ENCODE measurements at places on chromosomes 5 and 9.

DNA sequence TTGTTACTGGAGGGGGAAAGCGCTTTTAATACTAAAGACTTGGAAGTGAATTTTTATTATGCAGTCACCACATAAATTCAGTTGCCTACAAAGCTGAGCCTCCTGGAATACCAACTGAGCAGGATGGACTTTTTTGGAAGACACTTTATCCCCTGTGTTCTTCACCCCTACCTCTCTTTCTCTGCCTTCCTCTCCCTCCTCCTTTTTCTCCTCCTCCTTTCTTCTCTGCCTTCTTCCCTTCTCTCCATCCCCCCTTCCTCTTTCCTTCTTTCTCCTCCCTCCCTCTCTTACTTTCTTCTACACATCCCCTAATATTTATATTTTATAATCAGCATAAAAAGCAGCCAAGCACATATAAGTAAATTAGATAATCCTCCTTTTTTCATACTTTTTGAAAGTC lies 39.6 kb downstream of the MAP3K1 start:
- no peak for DNase-seq

GRCh38 chr9:135726138-135726853 lies 24.3 kb downstream of the KCNT1 start:
- no peak for DNase-seq

- peak; percentile 84 for DNase-seq
Measured at GRCh38 chr5:35938568-35939227, at the start of gene CAPSL. CAPSL (minus strand) TSS chr5:35938622; CDS start chr5:35921120, 17,502 bp downstream.

- no peak for DNase-seq
Measured at GRCh38 chr5:62199792-62200716, 106.0 kb upstream of the KIF2A start.

GRCh38 chr9:35501946-35502345 lies 12.0 kb downstream of the RUSC2 start:
- no peak for DNase-seq

- no peak for DNase-seq
Measured at GRCh38 chr9:95450171-95451064, 66.4 kb downstream of the PTCH1 start.

- DNase-seq = no peak
Measured at GRCh38 chr5:125551246-125551645, 804.8 kb upstream of the ZNF608 start.

DNA sequence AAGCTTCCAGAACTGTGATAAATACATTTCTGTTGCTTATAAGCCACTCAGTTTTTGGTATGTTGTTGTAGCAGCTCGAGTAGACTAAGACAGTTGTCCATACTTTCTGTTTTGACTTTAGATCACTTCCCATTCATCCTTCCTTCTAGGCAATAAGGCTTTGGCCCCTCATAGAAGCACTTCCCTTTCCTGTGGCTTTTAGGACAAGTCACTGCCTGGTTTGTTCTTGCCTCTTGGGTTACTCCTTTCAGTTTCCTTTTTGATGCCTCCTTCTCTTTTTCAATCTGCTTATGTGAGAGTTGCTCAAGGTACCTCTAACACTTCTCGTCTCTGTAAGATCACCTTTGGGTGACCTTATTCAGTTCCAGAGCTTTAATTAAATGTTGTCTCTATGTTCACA lies 72.4 kb upstream of the NTRK2 start:
- DNase-seq = no peak

DNA sequence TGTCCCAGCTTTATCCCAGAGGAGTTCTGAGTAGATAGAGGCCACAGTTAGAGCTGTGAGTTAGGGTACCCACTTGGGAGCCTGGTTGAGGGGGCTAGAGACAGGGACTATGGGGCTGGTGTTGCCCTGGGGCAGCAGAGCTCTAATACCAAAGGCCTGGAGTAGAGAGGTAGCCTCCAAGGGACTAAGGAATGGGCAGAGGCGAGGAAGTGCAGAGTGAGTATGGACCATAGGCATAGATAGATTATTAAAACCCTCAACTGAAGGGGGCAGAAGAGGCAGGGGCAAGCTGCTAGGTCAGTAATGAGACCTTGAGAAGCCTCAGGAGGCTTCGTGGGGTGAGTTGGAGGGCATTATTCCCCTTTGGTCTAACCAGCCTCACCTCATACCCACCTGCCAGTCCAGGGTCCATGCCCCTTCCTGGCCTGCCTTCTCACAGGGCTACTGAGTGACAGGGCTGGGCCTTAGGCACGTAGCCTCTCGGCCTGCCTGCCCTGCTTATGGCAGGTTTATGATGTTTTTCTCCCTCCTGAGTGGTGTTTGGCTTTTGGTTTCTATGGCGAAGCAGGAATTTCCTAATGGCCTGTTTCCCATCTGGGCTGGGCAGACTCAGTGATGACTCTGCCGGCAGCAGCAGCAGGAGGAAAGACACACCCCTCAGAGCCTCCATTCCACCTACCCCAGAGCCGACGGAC lies 8.0 kb downstream of the PDLIM4 start:
- DNase-seq = peak; percentile 83

DNA sequence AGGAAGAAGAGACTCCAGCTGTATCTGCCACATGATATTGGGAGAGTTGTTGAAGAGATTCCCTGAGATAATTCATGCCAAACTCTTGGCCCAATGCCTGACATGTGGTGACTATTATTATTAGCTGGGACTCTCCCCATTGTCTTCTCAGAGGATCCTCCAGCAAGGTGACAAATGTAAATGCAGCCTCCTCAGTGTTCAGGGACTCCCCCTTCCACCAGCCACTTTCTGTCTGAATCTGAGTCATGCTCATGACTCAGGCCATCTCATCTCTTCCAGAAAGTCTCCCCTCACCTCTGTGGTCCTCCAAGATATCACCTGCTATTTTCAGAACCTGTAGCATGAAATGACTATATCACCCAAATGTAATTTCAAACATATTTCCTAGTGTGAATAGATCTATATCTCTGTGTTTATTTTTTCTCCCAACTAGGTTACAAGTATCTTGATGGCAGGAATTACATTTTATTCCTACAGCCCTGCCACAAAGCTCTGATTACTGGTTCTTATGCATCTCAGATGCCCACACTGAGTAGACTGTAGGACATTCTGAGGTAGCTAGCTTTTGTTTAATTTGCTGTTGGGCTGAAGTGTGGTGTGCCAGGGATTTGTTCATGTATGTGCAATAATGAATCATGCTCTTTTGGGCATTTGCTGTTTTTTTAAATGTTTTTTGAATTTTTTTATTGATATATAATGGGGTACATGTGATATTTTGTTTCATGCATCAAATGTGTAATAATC lies 126.6 kb upstream of the IL12B start:
- DNase-seq = no peak

GRCh38 chr5:15236911-15237508 lies 263.0 kb upstream of the FBXL7 start:
- no peak for DNase-seq

Data from forelimb muscle (tissue), 1 donor.